ENCODE measurements at places on chromosomes 3 and 15.

GRCh38 chr3:182979103-182979673, 1.1 kb downstream of the DCUN1D1 start:
- DNase-seq: no peak

- peak; percentile 80 for DNase-seq
Observed at GRCh38 chr3:98343647-98344507, 9.8 kb upstream of the OR5K4 start.

GRCh38 chr15:86773736-86774135, 694.1 kb downstream of the AGBL1 start:
- peak; percentile 89 for DNase-seq

DNA sequence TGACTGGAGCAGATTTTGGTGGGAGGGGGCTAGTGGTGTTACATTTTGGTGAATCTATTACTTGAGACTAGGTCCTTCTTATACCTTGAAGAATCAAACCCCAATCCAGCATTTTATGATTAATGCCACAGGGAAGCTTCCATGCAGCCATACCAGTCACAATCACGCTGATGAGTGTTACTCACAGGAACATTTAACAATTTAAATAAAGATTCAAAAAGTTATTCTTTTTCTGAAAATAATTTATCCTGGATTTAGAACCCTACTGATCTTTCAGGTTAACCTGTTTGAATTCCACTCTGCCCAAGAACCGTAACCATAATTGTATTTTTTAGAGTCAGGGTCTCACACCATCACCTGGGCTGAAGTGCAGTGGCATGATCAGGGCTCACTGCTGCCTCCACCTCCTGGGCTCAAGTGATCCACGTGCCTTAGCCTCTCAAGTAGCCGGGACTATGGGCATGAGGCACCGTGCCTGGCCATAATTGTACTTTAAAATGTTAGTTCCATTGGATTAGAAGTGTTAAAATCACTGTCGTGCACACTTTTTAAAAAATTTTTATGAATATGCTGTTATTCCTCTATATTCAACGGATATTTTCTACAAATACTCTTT, 929 bp upstream of the MTMR10 start:
- peak; percentile 57 for DNase-seq

- no peak for DNase-seq
Observed at GRCh38 chr15:90664650-90665287, 52.4 kb upstream of the BLM start.

- DNase-seq: no peak
Observed at GRCh38 chr3:157559401-157559800, 56.2 kb upstream of the VEPH1 start.

DNA sequence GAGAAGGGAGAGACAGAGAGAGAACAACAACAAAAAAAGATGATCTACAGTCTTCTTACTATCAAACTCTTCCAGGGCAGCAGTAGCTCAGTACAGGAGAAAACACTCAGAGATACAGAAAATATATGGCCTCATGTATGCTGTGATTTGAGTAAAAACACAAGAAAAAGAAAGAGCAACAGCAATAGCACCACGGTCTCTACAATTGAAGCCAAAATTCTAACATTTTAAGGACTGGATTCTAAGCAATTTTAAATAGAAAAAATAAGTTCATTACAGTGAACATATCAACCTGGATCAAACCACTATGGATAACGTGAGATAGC, 43.5 kb upstream of the ALCAM start:
- DNase-seq: no peak

- peak; percentile 28 for DNase-seq
Observed at GRCh38 chr3:164095279-164095678, 983.0 kb downstream of the SI start.

GRCh38 chr3:24340161-24340560, 154.5 kb downstream of the THRB start:
- no peak for DNase-seq

DNA sequence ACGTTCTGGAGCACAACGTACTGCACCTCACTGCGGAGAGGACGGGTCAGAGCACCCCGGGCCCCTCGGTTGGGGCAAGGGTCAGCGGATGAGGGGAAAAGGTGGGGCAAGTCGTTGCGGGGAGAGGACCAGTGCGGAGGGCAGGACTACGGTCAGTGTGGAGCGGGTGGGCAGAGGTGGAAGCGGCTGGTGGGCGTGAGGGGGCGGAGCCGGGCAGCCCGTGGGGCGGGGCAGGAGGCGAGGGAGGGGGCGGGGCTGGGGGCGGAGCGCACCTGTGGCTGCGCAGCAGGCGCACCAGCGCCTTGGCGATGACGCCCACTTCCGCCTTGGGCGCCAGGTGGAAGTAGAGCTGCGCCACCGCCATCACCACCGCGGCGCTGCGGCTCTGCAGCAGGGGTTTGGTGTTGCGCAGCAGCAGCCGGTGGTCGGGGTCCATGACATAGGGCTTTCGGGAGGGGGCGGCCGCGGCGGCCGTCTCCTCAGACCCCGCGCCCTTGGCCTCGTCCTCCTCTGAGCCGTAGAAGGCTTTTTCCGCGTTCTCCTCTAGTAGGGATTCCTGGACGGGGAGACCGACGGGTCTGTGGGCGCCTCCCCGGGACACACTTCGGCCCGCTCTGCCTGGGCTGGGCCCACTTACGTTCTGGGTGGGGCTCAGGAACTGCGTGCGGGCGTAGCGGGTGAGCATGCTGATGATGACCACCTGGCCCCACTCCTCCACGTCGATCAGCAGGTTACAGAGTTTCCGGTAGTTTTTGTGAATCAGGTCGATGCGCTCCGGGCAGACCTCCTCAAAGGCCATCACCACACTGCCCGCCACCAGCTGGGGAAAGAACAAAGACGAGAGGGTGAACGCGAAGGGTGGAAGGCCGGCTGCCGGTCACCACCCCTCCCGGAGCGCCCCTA, 29.2 kb downstream of the AP3B2 start:
- DNase-seq: peak; percentile 23

DNA sequence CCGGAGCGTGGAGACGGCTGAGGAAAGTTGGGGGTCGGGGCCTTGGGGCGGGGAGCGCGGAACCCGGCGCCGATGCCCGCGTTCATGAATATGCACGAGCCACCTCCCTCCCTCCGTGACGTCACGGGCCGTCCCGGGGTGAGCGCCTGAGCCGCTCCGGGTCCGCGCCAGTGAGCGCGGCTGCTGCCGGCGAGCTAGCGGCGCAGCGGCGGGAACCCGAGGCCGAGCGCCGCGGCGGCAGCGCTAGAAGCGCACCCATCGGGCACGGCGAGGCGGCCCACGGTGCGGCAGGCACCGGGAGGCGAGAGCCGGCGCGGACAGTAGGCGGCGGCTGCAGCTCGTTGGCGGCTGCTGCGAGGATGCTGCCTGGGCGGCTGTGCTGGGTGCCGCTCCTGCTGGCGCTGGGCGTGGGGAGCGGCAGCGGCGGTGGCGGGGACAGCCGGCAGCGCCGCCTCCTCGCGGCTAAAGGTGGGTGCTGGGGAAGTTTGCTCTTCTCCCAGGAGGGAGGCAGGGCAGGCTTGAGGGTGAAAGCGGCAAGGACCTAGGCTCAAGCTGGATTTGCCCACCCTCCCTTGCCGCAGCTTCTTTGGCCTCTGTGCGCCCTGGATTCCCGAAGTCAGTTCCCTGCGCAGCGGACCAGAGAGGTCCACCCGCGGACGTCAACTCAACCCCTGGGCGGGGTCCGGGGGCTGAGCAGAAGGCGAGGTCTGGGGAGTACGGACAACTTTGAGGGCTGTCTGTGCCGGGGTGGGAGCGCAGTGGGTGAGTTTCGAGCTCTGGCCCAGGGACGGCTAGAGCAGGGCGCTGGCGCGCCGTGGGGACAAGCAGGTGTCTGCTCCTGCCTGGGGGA, at the start of gene CLSTN2:
TSS of gene CLSTN2 (plus strand) at position 170 of the 850 bp plus-strand sequence.
- DNase-seq: peak; percentile 89

- DNase-seq: no peak
Observed at GRCh38 chr15:66703540-66703941, 1.5 kb downstream of the SMAD6 start.

DNA sequence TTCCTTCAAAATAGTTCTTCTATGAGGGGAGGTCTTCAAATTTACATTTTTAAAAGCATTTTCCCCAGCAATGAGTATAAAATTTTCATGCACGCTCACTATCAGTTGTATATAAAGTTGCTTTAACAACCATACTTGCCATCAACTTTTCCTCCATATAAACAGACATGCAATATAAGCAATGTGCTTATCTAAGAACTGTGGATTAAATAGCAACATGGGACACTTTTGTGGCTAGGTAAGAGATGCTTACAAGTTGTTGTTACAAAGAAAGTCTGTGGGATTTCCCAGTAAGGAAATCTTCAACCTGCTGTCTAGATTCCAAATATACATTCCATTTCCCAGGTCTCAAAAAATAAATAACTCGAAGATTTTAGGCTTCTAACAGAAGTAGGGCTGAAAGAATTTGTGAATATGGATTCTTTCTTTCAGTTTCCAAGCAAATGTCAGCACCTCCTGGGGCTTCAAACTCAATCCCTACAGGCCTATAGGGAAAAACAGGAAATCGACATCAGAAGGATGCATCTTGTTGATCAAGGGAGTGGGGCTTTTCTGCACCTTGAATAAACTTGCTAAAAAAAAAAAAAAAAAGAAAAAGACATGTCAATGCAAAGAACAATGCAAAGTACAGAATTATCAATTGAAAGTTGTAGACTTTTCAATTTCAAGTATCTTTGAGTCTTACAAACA, 16.1 kb downstream of the TNIK start:
- DNase-seq: no peak

GRCh38 chr3:28612232-28612631, 263.6 kb upstream of the AZI2 start:
- DNase-seq: no peak

DNA sequence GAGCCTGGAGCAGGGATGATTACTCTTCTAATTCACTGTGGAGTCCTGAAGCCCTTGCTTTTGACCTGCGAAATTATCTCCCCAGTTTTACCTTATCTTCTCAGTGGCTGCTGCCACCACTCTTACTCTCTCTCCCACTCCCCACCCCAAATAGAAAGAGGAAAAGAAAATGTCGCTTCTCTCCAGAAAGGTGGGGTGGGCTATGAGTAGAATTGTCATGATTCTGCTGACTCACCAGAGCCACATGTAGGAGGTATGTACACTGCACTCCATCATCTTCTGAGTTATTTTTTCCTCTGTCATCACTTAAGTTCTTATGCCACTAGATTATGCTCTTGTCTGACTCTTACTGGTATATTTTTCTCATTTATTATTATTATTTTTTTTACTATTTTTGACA, 43.9 kb upstream of the TMEM158 start:
- no peak for DNase-seq

DNA sequence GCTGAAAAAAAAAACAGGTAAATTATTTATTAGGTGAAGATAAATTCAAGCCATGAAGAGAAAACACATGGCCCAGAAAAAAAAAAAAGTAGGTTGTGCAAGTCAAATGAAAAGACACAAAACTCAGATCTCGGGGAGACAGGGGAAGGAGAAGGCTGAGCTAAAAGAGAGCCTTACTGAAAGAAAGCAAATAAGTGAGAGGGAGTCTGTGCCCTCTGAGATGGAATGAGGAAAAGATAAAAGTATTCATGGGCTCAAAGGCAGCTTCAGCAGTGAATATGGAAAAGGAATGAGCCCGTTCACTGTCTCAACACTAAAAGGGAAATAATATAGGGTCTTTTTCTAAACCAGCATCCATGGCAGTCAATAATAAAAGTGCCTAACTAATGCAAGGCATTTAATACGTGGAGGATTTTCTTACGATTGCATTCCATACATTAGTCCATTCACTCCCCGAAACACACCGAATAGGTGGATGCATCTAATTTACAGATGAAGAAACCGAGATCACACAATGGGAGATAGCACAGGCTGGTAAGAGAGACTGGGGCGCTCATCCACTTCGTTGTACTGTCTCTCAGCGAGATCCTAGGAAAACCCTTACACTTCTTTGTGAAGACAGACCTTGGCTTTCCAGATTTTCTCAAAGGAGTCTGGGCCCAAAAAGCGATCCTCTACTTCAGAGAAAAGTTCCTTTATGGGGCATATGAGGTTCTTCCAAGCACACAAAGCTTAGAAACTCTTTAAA, 1.1 kb downstream of the TFDP2 start:
- DNase-seq: peak; percentile 46

GRCh38 chr3:80978216-80978969, 783.1 kb downstream of the GBE1 start:
- no peak for DNase-seq

DNA sequence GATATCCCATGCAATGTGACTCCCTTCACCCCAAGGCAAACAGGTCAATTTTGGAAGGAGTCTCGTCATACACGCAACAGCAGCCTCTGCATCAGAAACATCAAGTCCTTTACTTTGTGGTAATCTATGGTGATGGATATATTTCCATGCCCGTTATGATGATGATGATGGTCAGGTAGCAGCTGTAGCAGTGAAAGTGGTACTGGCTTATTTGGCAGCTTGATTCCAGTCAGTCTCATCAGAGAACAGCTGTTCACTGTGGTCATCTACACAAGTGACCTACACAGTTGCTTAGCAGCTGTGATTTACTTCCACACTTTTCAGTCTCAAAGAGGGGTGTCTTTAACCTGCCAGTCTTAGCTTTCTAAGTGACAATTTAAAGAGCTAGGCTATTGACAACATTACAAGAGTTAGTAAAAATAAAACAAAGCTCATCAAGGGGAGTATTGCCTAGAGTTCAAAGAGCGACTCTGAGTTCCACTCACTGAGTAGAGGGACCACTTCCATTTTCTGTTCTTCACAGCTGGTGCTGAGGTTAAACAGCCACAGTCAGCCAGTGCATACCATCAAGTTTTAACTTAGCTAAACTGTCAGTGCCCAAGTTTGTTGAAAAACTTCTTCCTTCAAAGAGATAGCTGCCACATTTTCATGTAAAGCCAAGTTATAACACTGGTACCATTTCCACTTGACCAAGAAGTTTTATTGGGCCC, 587.4 kb upstream of the KCNMB2 start:
- DNase-seq: no peak
